ENCODE measurements at places on chromosomes 7 and 10.

DNA sequence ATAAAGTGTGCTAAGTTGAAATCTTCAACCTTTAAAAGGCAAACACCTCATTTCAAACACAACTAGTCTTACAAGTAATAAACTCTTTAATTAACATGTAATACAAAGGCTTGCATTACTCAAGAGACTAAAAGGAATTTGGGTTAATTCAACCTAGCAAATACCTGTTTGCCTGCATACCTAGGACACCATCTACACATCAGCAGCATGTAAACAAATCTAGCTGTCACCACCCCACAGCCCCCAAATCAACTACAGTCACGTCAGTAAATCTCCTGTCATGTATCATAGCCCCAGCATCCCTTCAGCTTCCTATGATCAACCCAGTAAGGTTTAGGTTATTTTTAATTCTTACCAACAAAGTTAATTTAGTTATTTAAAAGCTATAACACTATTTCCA is 33.5 kb downstream of the ZNF800 start:
- DNase-seq: no peak

DNA sequence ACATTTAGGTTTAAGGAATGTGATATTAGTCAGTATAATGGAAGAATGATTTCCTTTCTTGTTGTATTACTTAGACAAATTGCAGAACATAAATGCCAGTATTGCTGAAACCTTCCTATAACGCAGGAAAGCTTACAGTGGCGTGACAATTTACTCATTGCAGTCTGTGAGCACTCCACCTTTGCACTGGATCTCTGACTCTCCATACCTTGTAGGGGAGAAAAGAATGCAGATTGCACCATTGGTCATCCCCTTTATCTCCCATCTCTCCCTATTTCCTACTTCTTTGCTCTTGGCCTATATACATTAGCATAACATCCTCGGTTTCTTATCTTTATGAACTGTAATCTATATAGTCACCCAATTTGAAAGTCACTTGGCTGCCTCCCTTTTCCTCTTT is 28.1 kb upstream of the HYAL4 start:
- DNase-seq: no peak

DNA sequence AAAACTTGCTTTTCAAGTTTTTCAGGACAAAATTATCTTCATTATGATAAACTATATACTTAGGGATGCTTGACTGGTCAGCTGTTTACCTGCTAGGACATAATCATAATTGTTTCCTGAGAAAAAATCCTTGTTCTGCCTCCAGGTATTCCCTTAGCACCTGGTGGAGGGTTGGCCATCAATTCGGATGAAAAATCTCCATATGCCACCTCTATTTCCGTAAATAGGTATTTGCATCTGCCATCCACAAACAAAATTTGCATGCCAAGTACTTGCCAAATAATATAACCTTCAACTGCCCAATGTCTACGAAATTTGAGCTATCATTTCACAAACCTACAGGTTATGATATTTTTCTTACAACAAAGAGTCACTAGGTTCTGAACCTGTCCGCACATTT is 126.2 kb downstream of the RNF133 start:
- DNase-seq: no peak

- no peak for DNase-seq
Observed at GRCh38 chr7:114688443-114689055, 233.3 kb upstream of the MDFIC start.

DNA sequence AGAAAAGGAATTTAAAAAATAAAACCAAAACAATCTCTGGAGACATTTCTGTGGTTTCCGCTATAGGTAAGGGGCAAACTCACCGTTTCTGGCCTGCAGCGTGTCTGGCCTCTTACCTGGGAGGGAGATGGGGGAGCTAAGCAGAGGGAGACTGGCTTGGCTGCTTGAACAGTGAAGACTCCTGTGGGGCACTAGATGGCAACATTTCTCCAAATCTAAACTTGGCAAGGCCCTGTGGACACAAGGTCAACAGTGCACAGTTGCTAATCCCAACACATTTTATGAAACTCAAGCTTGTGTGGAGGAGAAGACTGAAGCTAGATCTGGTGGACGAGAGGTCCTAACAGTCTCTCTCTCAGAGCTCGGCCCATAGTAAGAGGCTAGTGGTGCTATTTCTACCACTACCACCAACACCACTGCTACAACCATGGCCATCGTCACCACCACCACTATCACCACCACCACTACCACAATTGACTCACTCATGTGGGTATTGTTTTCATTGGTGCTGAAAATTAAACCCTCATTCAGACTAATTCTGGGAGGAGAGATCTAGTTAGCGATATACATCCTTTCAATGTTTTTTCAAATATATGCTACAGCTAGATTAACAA is 28.4 kb upstream of the CDHR3 start:
- DNase-seq: peak; percentile 88

DNA sequence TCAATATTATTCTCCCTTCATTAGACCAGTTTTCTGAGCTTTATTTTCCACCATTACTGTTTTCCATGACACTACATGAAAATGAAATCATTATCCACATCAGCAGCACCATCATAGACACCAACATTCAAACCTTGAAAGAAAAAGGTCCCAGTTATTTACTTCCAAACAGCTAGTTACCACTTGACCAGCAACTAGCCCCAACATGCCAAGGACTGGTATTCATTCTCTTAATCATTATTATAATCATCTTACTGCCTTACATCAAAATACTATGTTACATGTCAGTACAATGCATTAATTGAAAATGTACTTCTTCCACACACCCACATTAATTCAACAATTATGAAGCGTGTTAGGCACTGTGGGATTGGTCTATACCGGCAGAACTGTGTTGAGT is 199.4 kb downstream of the TSPAN12 start:
- DNase-seq: no peak

DNA sequence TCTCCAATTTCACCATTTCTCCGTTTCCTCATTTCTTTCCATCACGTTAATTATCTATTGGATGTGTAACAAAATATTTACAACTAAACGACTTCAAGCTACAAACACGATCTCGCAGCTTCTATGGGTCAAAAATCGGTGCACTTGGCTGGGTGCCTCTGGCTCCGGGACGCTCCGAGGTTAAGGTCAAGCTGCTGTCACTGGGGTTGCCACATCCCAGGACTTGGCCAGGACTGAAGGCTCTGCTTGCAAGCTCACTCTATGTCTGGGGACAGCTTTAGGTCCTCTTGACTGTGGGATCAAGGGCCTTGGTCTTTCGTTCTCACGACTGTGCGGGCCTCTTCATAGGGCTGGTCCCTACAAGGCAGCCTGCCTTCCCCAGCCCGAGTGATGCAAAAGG is 159.7 kb downstream of the CCDC3 start:
- no peak for DNase-seq

- DNase-seq: no peak
Observed at GRCh38 chr10:70247360-70247759, 14.1 kb upstream of the PPA1 start.

- DNase-seq: no peak
Observed at GRCh38 chr10:67200913-67201564, 275.2 kb downstream of the LRRTM3 start.

DNA sequence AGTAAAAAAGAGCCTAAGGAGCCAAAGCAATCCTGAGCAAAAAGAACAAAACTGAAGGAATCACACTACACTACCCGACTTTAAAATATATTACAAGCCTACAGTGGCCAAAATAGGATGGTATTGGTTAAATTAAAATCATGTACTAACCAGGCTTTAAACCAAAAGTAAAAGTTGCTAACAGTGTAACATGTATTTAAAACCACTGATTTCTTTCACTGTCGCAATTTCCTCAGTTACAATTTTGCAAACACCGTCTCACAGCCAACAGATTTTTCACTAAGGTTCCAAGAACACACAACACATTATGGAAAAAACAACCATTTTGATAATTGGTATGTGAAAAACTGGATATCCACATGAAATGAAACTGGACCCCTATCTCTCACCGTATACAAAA is 74.0 kb downstream of the JMJD1C start:
- DNase-seq: no peak

GRCh38 chr7:142461437-142461836 is 203.6 kb upstream of the PRSS58 start:
- peak; percentile 91 for DNase-seq

- no peak for DNase-seq
Observed at GRCh38 chr10:106023329-106023728, 1141.2 kb downstream of the SORCS1 start.

DNA sequence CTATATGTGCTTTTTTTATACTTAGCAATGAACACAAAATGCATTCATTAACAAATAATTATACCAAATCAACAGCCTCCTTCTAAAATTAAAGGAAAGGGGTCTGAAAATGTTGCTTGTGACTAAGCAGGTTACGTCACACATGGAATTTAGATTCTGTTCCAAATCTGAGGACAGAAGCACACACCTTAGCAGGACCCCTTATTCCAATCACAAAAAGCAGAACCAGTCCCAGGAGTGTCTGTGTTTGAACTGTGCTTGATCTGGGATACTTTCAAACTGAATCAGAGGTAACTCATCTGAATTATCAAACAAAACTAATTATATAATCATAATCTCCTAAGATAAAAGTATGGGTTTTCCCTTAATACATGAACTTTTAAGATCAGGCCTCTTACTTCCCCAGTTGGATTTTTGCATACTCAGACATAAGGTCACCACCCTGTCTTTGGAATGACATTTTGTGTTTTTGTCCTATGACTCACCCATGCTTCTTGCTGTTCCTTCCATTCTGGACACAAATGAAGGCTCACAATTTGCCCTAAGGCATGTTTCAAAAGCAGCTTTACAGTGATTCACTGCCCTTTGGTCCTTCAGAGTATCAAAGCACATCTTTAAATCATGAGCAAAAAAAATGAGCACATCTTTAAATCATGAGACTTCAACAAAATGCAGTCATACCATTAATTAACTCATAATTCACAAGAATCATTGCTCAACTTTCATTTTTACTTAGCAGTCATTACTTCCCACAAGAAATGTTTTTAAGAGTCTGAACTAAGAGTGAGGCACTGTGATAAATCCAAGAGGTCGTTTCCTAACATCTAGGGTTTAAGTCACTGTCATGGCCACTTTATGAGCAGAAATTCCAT is 35.5 kb downstream of the SEMA3C start:
- peak; percentile 99 for DNase-seq

GRCh38 chr7:40979296-40979695 is 723.6 kb downstream of the INHBA start:
- DNase-seq: no peak

DNA sequence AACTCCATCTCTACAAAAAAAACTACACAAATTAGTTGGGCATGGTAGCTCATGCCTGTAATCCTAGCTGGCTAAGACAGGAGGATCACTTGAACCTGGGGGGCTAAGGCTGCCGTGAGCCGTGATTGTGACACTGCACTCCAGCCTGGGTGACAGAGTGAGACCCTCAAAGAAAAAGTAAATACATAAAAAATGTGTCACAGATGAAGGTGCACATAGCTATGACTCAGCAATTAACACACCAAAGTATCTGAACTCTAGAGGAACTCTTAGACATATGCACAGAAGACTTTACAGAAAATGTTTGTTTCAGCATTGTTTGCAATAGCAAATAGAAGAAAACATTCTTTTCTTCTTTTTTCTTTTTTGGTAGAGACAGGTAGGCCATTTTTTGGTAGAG is 8.3 kb downstream of the C10orf62 start:
- no peak for DNase-seq

- DNase-seq: no peak
Observed at GRCh38 chr10:3478153-3478552, 305.6 kb upstream of the PITRM1 start.

DNA sequence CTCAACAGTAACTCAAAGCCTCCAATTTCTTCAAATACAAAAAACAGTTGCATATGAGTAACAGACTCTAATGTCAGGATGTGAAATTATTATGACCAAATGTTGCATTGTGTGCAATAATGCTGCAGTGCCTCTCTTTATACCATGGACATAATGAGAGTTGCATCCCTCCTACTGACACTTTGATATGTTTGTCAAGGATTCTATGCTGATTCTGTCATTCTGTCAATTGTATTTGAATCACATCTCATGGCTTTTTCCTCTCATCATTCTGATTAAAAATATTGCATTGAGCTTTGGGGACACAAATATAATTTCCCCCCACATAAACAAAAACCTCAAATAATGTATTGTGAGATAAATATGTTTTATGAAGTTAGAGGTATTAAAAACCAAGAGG is 84.6 kb upstream of the SGCE start:
- DNase-seq: no peak

- DNase-seq: no peak
Observed at GRCh38 chr7:103811290-103811689, 178.2 kb downstream of the RELN start.

DNA sequence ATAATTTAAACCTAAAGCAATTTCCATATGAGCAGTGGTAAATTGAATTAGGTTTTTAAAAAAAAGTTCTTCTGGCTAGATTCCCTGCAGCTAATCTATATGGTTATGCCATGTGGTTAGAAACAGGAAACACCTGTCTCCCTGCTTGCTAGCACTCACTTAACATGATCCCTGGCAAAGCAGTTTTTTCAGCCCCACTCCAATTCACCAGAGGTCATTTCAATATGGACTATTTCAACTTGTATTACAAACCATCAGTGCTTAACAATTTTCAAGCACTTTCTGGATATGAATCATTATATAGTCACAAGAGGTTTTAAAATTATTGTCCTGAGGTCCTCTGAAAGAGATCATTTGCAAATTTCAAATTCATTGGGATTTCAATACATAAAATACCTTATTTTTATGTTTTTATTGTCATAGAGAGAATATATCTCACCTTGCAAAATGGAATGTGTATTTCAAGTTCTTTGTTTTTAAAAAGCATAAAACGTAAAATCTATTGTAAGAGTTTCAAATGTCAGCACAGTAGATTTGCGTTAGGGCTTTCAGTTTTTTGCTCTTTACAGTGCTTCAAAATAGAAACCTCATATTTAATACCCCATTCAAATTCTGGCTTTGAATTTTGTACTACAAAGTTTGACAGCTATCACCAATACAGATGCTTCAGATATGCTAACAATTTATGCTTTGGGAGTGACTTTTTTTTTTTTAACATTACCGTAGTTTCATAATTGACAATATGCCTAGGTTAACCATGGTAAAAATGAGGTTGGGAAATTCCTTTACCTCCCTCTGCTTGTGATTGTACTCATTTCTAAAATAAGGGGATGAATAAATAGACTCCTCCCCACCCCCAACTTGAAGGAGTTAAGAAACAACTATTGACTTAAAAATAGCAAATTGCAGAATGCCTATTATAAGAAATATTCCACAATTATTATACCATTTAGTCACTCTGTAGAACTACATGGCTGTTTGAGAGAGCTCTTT is 117.5 kb upstream of the HGF start:
- DNase-seq: no peak

DNA sequence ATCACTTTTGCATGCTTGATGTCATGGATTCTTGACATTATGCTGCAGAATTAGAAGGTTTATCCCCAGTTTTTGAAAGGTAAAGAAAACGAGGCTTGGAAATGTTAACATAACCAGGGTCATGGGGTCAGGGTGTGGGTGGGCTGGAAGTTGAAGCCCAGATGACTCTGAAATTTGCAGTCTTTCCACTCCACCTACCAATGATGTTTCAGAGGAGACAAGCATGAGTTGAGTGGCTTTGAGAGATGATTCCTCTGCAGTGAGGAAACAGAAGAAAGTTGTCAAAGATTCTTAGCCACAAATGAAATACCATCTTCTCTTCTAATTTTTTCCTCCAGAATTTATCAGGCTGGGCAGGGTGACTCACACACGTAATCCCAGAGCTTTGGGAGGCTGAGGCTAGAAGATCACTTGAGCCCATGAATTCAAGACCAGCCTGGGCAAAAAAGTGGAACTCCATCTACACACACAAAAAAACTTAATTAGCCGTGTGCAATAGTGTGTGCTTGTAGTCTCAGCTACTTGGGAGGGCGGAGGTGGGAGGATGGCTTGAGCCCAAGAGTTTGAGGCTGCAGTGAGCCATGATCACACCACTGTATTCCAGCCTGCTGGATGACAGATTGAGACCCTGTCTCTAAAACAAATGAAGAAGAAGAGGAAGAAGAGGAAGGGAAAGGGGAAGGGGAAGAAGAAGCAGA is 239.1 kb upstream of the AUTS2 start:
- DNase-seq: no peak

Data from fibroblast of gingiva (primary cell).